Endodermal cell (in vitro differentiated cells): ENCODE measurements at places on chromosomes 2 and 18. TPM values are rescaled to one million over a fixed set of nuclear protein-coding genes. Genes with fewer than 3 reads are reported as not detected.

MLPH gene
- total RNA-seq: 1.0 to 2.0 TPM (median 1.0 TPM) in 3 replicates

GPR75 gene
- 6.0 and 6.7 TPM in 2 replicates for total RNA-seq

CD302 gene
- 1.9 TPM in 2 replicates for total RNA-seq

ALPP gene
- not detected in 3 replicates for total RNA-seq

FKBP7 gene
- total RNA-seq: 4.5 to 6.3 TPM (median 6.1 TPM) in 3 replicates

RIT2 gene
- total RNA-seq: 0.81 and 0.90 TPM in 2 replicates
